ENCODE measurements at places on chromosomes 4 and X.

DNA sequence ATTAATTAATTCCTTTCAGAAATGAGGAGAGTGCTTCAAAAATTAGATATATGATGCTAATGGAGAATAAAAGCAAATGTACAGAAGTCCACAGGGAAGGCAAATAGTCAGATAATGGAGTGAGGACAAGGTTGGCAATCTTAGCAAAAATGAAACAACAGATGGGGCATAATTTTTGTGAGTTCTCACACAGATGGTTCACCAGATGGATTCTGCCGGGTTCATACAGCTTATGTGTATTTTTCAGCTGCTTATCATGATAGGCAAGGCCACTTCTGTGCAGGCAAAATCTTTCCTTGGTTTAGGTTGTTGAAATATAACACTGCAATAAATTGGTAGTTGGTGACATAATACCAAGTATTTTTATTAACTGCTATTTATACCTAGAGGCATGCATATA is 1539.0 kb upstream of the IGFBP7 start:
- DNase-seq, result no peak

DNA sequence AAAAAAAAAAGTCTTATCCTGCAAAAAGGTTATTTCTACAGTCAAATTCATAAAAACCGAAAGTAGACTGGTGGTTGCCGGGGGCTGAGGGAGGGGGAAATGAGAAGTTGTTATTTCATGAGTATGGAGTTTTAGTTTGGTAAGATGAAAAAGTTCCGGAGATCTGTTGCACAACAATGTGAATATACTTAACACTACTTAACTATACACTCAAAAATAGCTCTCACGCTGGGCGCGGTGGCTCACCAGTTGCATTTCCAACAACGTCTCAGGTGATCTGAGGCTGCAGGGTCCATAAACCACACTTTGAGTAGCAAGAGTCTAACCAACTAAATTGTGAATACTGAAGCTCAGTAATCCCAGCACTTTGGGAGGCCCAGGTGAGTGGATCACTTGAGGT is 52.4 kb downstream of the ANOS1 start:
- DNase-seq, result no peak

GRCh38 chrX:46582325-46582724 is 8.8 kb downstream of the CHST7 start:
- no peak for DNase-seq

DNA sequence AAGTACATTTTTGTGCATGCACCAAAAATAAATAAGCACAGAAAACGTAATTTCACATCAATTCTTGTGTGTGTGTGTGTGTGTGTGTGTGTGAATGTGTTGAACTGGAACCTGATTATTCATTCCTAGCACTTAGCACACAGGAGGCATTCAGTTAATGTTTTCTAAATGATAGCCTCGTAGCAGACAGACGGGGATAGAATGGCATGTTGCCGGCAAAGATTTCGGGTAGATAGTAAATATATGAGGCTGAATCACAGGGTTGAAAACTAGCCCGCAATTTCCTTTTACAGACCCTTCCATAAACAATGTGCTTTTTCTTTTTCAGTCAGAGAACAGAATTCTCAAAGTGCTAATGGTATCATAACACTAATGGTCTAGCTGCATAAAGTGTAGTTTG is 13.5 kb downstream of the MAOB start:
- no peak for DNase-seq

DNA sequence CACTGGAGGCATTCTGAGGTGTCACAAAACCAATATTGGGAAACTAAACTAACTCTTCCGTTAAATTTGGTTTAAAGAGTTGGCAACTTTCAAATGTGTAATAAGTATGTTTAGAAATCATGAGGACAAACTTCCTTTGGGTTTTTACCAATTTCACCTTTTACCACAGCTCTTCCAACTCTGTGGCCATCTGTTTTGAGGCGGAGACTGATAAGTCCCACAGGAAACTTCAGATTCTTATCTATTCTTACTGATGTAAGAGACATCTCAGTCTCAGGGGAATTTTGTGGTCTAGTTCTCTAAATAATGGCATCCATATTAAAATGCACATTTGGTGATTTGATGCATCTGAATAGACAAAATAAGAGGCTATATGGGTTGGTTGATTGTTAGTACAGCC is 229.2 kb upstream of the AFF2 start:
- peak; percentile 73 for DNase-seq

DNA sequence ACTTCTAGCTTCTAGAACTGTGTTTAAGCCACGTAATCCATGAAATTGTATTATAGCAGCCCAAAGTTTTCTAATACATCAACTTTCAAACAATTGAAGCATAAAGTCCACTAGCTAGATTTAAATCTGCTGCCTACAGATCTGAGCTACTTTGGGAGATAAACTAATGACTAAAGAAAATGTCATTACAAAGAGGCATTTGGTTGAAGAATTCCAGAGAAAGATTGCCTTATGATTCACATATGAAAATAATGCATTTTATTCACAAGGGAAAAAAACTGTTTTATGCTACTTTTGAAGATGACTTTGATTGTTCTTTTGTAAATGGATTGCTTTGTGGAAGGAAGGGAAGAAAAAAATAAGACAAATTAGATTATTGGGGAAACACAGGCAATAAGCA is 124.1 kb upstream of the SLIT2 start:
- no peak for DNase-seq

DNA sequence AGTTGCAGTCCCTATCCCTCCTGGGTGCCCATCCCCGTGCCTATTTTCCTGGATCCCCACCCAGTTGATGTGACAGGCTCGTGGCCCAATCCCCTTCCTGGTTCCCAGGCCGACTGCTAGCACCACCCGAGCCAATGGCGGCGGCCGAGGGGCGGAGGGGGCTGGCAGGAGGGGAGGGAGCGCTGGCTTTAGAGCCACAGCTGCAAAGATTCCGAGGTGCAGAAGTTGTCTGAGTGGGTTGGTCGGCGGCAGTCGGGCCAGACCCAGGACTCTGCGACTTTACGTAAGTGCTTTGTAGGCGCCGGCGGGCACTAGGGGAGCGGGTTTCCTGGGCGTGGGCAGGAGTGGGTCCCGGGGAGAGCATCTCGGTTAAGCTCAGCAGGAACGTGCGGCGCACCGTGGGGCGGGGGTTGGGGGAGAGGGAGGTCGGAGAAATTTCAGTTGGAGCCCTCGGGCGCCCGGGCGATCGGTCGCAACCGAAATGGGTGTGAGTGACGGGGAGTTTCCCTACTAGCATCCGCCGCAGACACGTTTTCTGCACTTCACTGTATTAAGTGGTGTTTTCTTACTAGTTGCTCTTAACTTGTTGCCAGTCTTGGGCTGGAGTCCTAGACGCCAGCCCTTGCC is at the start of gene PLS3:
Gene PLS3 (plus strand): TSS at position 197 of the 627 bp plus-strand sequence. CDS start 49,077 bp downstream, outside the sequence.
- DNase-seq, result no peak

- DNase-seq, result no peak
These were observed 58.4 kb upstream of the TET2 start for GRCh38 chr4:105088110-105088879.

- DNase-seq, result no peak
These were observed 186.3 kb upstream of the INTU start for GRCh38 chr4:127446427-127446885.

- no peak for DNase-seq
These were observed 222.6 kb upstream of the PCDH18 start for GRCh38 chr4:137754652-137755471.

DNA sequence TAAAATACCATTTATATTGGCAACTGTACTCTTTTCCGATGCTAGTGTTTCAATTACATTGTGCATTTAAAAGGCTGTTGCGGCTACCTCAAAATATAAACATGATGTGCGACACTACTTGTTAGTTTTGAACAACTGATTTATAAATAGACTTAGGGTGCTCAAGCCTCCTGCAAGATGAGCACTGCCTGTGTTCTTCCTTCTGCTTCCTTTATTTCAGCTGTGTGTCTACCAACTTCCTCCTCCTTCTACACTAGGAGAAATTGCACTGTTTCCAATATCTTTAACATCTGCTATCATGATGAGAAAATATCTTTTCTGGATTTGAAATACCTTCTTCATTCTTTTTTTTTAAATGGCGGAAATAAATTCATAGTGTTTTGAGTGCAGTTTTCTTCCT is 24.0 kb downstream of the TET2 start:
- DNase-seq, result no peak

- DNase-seq, result no peak
These were observed 1235.3 kb downstream of the FSTL5 start for GRCh38 chr4:160928482-160928881.

DNA sequence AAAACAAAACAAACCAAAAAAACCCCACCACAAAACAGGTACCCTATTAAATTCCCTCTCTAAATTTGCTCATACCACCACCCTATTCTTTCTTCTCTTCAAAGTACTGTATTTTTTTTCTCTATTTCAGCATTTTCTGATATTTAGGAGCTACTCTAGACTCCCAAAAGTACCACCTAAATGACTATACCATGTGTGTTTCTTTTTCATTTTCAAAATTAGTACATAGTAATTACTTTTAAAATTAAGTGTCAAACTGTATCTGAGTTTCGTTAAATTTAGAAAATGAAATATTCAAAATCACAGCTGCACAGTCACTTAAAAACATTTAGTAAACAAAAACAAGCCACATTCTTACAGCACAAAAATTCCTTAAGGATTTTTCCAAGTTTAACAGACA is 161.7 kb downstream of the FBXW7 start:
- DNase-seq, result no peak
